Diencephalon (tissue), 1 donor: ENCODE measurements at places on chromosomes 6 and 20. TPM values are rescaled to one million over a fixed set of nuclear protein-coding genes. Genes with fewer than 3 reads are reported as not detected.

Gene FNDC11
- 3.5 TPM for total RNA-seq

Gene TMEM244
- not detected for total RNA-seq

Gene PRRT1
- total RNA-seq, result 0.69 TPM

Gene OR2J3
- total RNA-seq, result not detected

Gene SEMG1
- total RNA-seq, result not detected

Gene MYH7B
- 0.46 TPM for total RNA-seq
